ENCODE measurements at places on chromosomes 6 and 20.

- no peak for DNase-seq
Measured at GRCh38 chr6:116208056-116208785, 45.7 kb downstream of the TSPYL4 start.

GRCh38 chr6:108210556-108210955, 44.7 kb downstream of the NR2E1 start:
- DNase-seq: no peak

GRCh38 chr6:22513667-22514066, 55.7 kb upstream of the HDGFL1 start:
- DNase-seq: no peak

- DNase-seq: no peak
Measured at GRCh38 chr6:158713469-158713868, 63.6 kb downstream of the SYTL3 start.

Measured in stimulated activated CD4-positive, alpha-beta T cell treated with anti-CD3 and anti-CD28 coated beads, Interleukin-2, amount 100 ng/mL, for 24 hours (primary cell).